ENCODE measurements at places on chromosomes 5 and 9.

DNA sequence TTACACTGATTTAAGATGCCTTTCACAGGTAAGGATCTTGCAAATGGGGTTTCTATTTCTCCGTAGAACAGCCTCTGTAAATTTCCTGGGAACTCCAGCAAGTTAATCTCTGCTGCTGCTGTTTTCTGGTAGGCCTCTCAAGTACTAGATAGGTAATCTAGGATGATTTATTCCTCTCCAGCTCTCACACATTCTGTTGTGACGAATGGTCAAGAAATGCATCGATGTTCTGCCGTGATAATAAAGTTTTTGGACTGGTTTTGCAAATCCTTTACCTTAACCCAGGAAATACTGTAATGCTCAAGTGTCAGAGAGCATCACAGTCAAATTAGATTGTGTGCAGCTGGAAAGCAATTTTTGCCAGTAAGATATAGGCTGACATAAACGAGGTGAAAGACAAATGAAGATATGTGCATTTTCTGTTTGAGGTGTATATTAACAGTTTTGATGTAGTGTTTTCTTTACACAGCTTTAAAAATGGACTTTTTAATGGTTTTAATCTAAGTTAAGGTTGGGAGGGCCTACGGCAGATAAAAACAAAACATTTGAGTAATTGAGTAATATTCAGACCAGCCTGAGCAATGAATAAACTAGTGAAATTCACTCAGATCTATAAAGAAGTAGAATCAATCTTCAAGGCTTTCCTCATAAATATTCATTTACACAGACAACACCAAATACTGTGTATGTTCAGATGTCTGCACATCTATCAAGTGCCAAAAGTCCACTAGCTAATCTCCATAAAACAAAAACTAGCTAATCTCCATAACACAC is 300.6 kb upstream of the EDIL3 start:
- no peak for DNase-seq

GRCh38 chr9:34049630-34050384 is 1.1 kb upstream of the UBAP2 start:
- no peak for DNase-seq

DNA sequence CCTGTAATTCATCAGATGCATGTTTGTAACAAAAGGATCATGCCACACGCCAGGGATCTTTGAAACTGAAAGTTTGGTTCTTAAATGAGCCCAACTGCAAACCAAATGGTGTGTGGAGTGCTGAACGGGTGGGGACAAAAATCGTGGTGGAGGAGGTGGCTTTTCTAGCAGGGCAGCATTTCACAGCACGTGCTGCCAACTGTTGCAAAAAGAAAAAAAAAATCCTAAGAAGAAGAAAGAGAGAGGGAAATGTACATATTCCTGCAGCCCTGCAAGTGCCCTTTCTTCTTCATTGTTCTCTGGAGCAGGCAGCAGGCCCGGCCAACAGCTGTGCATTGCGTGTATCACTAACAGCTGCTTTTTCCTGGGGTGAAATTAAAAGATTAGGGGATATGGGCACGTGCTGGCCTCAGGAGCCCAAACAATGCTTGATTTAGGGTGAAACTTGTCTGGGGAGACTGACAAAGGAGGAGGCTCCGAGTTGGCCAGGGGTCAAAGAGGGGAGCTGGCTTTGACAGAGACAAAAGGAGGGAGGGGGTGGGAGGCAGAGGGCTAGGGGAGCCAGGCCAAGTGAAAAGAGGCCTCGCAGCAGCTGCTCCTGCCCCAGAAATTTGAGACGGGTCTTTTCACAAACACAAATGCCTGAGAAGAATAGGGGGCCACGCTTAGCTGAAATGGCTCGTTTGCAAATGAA is 73.0 kb downstream of the GADD45G start:
- no peak for DNase-seq

GRCh38 chr5:42157215-42157614 is 232.1 kb downstream of the FBXO4 start:
- DNase-seq, result no peak

- no peak for DNase-seq
Measured at GRCh38 chr5:55036477-55036876, 12.4 kb downstream of the GZMK start.

- no peak for DNase-seq
Measured at GRCh38 chr5:133697536-133698258, 85.4 kb upstream of the FSTL4 start.

DNA sequence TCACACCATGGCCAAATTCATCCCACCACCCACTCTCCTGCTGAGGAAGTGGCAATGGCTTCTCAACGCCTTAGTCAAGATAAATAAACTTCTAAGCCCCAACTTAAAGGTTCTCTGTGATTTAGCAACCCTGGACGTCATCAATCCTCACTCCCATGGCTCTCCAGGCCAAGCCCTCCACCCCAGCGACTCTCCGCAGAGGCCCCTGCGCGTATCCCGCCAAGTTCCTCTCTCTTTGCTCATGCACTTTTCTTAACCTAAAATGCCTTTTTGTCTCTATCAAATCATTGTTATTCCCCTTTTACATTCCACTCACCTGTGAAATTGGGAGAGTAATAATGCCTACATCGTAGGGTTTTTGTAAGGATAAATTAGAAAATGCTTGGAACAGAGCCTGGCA is 88.6 kb downstream of the NRG2 start:
- no peak for DNase-seq

- DNase-seq, result no peak
Measured at GRCh38 chr5:119453040-119453373, 710 bp downstream of the HSD17B4 start.

GRCh38 chr9:81530846-81531245 is 158.5 kb downstream of the TLE1 start:
- DNase-seq, result no peak

GRCh38 chr5:147485046-147485445 is 24.8 kb downstream of the DPYSL3 start:
- DNase-seq, result no peak

- no peak for DNase-seq
Measured at GRCh38 chr9:76333388-76333787, 60.8 kb downstream of the RFK start.

GRCh38 chr5:128146671-128147070 is 63.1 kb downstream of the SLC12A2 start:
- DNase-seq, result no peak

DNA sequence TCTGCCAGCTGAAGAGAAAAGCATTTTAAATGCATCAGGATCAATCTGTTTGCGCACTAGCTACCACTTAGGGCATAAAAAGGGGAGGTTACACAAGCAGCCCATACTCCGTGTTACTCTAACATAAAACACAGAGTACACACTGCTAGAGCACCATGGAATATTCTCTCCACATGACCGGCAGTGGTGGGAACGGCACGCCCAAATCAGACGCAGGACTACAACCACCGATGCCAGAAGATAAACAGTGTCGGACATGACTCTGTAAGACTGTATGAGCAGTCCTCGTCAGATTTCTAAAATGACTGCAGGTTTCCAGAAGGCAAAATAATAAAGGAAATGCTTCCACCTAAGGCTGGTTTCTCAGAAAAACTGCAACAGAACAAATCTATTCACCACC is 40.0 kb downstream of the CDK5RAP2 start:
- DNase-seq, result no peak

GRCh38 chr9:94826644-94827410 is 100.3 kb downstream of the AOPEP start:
- no peak for DNase-seq

DNA sequence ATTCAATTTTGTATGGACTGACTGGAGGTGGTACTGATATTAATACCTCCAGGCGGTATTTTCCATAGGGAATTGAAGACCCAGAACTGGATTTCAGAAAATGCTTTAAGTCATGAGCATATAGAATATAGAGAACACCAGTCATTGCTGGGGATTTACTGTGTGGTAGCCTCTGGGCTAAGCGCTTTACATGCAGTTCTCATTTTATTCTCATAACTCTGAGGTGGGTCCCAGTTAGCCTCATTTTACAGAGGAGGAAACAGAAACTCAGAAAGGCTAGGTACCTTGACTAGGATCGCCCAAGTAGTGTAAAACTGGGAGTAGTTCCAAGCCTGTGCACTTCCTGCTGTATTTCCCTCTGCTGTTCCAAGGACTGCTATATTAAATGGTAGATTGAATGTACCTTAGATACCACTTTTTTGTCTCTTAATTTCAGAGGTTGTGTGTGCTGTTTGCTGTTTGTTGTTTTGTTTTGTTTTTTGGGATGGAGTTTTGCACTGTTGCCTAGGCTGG is 13.8 kb downstream of the SLC44A1 start:
- DNase-seq, result no peak

GRCh38 chr9:112863214-112863613 is 27.5 kb downstream of the SLC46A2 start:
- no peak for DNase-seq

DNA sequence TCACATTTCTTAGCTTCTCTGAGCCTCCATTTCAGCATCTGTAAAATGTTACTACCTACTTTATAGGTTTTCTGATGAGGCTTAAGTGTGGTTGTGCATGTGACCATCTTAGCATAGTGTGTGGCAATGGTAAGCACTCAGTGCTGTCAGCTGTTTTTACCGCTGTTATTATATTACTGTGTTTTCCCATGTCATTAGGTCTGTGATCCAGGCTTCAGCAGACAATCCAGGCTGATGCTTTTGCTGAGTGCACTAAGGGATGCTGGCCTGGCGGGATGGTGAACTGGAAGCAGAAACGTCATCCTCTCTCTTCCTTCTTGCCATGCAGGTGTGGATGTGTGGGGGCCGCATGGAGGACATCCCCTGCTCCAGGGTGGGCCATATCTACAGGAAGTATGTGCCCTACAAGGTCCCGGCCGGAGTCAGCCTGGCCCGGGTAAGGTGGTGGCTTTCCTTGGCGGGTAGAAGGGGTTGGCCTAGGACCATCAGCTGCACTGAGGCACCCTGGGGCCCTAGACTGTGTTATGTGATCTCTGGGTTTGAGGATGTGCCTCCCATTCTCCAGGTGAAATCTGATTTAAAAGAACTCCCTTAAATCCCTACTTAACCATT is 41.9 kb upstream of the SAP30L start:
- no peak for DNase-seq

- DNase-seq, result no peak
Measured at GRCh38 chr9:18472435-18472834, 1.5 kb upstream of the ADAMTSL1 start.

DNA sequence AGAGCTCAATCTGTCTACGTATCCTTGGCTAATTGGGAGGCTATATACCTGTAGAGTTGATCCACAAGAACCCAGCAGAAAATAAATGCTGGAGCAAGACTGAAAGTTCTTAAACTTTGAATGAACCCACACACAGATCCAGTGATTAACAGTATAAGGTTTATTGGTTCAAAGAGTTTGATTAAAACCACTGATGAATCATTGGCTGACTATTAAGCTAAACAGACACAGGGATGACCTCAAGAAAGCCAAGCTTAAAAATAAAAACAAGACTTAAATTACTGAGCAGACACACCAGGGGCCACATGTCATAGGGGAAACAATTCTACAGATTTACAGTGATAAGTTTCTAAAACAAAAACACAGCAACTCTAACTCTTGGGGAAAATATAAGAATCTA is 163.6 kb downstream of the SPATA31D1 start:
- no peak for DNase-seq

DNA sequence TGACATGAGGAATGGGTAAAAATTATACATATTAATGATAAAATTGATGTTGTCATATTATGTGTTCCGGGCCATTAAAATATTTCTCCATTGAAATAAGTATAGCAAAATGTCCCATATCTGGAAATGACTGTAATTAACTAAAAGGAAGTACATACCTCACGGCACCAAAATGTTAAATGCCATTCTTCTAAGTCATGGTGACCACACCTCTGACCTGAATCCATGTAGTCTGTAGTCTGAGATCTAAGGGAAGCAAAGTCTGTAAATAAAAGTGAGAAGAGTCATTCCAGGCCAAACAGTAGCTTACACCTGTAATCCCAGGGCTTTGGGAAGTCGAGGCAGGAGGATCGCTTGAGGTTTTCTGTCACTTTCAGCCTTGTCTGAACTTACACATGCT is 8.7 kb upstream of the GDA start:
- no peak for DNase-seq

- DNase-seq, result no peak
Measured at GRCh38 chr9:37565661-37566618, 10.2 kb downstream of the FBXO10 start.

GRCh38 chr5:133797167-133797566 is 171.3 kb downstream of the C5orf15 start:
- DNase-seq, result no peak

- no peak for DNase-seq
Measured at GRCh38 chr5:107592515-107592914, 78.2 kb downstream of the EFNA5 start.

DNA sequence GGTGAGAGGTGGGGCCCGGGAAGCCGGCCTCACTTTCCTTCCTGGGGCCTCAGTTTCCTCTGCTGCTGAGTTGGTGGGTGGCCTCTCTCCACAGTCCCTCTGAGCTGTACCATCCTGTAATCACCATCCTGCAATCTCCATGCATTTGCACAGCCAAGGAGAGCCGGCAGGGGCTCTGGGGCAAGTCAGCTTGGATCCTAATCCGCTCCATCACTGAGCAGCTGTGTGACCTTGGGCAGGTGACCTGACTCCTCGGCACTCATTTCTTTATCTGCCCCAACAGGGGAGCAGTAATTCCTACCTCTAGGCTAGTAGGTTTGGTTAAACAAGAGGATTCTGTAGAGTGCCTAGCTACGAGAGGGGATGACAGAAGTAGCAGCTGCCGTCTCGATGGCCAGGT is 88.2 kb upstream of the ZNF618 start:
- no peak for DNase-seq

DNA sequence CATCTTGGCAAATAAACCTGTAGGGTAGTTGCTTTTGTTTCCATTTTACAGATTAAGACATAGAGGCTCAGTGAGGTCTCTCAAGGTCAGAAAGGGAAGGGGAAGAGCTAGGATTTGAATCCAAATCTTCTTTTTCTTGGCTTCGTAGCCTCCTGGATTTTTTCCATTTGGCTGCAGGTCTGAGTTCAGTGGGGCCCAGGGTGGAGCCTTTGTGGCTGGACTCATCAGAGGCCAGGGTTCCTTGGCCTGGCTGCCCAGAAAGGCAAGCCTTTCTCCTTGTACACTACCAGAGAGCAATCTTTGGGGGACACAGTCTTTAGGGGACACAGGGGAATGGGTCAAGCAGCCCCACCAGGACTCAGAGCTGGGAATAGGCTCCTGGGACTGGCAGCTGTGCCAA is 10.5 kb upstream of the TRAF1 start:
- no peak for DNase-seq

DNA sequence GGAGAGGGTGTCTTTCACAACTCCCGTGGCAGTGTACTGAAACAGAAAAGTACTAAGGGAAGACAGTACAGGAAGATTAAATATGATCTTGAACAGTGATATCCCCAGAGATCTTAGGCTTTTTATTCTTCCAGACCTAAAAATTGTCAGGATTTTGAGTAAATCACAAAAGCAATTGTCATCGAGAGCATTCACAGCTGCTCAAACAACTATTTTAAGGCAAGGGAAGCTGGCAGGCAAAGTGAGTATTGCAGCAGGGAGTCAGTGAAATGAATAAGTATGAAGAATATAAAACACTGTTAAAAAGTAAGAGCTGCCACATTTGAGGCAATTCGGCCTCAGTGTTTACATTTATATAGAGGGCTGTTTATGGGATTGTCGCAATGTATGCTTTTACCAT is 479.0 kb downstream of the CAAP1 start:
- DNase-seq, result no peak

- no peak for DNase-seq
Measured at GRCh38 chr5:129771058-129771838, 23.4 kb downstream of the MINAR2 start.

- DNase-seq, result no peak
Measured at GRCh38 chr5:76855961-76856360, 6.1 kb downstream of the S100Z start.

Data from osteocyte (in vitro differentiated cells).